Smooth muscle cell of the brain vasculature (primary cell): ENCODE measurements at places on chromosomes 3 and 15.
A peak's percentile ranks its signal among the peaks of the same experiment; 100 is the strongest.

- no peak for DNase-seq
Measured at GRCh38 chr15:51770902-51771301, 19.5 kb downstream of the TMOD2 start.

- no peak for DNase-seq
Measured at GRCh38 chr3:9613056-9613748, 36.1 kb upstream of the MTMR14 start.

- DNase-seq: no peak
Measured at GRCh38 chr15:46644501-46645481, 1010.0 kb downstream of the SQOR start.

DNA sequence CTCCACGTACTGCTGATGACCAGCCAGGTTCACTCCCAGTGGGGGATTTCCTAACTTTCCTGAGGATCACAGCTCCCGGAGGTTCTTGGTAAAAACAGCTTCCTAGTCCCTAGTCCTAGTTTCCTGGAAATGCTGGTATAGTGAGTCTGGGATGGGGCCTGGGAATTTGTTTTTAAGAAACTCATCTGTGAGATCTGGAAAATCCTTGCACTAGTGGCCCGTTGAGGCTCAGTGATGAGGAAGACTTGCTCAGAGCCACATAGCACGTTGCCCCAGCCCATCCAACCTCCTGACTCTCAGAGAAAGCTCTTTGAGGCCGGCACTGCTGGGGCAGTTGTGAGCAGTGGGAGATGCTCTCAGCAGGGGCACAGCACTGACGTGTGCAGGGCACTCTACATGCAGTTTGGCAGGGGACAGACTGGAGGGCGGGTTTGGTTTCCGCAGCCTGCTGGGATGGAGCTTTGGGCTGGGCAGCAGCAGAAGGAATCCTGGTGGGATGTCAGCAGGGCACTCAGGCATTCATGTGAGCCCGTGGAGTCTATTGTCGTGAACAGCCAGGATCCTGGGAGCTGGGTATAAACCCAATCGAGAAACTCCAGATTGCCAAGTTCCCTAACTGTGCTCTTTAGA is 31.6 kb downstream of the SAXO2 start:
- peak; percentile 40 for DNase-seq

GRCh38 chr3:52248816-52249547 is 3.4 kb downstream of the PPM1M start:
- no peak for DNase-seq

GRCh38 chr3:135023996-135024658 is 229.1 kb downstream of the EPHB1 start:
- no peak for DNase-seq

GRCh38 chr3:179882292-179882691 is 154.4 kb downstream of the PEX5L start:
- no peak for DNase-seq

GRCh38 chr15:100105101-100105500 is 236.7 kb downstream of the ADAMTS17 start:
- no peak for DNase-seq
